ENCODE measurements at places on chromosomes 5 and 9.

- DNase-seq, result no peak
These were observed 103.1 kb upstream of the CYLC2 start for GRCh38 chr9:102892025-102892424.

DNA sequence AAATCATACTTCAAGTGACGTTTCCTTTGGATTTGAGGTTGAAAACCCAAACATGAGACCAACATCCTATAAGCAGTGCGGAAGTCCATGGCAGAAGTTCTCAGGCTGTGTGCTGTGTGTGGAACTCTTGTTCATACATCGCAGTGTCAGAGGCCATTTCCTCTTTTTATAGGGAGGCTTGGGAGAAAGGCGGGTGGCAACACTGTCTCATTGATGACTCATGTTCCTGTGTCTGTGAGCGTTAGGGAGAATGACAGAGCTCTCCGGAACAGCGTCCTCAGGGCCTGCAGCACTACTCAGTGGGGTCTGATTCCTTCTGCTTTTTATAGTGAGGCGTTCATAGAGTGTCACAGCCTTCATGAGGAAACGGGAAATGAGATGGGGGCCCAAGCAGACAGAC lies 98.8 kb upstream of the BASP1 start:
- no peak for DNase-seq

DNA sequence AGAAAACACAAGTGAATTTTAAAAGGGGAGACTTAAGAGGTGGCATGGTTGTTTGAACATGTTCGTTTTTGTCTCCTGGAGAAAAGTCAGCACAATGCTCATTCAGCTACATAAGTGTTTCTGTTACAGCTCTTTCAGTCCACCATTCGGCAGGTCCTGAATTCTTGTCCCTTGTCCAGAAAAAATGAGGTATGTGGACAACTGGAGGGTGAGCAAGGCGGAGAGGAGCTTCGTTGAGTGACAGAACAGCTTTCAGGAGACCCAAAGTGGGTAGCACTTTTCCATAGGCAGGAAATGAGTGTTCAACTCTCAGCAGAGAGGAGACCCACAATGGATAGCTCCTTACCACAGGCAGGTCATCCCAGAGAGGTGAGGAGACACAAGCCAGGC lies 4.9 kb downstream of the PDCD1LG2 start:
- DNase-seq, result no peak

DNA sequence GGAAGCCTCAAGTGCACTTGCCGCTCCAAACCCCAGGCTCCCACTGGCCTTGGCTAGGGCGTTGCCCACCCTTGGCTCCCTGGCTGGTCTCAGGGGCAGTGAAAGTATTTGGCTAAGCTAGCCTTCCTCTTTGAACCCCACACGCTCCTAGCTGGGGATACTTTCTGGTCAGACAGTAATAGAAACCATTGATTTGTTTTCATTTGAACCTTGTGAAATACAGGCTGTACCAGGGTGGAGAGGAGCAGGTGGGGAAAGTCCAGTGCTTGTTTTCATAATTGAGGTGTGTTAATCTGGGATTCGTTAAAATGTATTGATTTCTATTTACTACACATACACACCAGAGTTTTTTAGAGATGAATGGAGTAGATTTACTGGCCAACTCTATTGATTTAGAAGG lies 45.9 kb upstream of the TRMT10B start:
- no peak for DNase-seq

DNA sequence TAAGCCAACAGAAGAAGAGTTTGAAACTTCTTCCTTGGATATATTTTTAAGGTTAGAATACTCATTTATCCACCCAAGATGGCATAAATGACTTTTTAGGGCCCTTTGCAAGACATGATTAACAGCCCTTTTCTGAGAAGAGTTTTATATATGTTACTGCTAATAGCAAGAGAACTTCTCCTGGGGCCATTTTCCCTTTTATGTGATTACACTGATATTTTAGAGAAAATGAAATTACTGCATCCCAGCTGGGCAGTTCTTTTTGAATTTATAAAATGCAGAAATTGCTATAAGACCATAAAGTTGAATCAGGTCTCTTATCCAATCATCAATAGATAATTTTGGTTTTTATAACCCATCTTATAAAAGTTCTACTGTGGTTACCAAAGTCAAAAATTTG lies 161.3 kb upstream of the RFX3 start:
- DNase-seq, result no peak

DNA sequence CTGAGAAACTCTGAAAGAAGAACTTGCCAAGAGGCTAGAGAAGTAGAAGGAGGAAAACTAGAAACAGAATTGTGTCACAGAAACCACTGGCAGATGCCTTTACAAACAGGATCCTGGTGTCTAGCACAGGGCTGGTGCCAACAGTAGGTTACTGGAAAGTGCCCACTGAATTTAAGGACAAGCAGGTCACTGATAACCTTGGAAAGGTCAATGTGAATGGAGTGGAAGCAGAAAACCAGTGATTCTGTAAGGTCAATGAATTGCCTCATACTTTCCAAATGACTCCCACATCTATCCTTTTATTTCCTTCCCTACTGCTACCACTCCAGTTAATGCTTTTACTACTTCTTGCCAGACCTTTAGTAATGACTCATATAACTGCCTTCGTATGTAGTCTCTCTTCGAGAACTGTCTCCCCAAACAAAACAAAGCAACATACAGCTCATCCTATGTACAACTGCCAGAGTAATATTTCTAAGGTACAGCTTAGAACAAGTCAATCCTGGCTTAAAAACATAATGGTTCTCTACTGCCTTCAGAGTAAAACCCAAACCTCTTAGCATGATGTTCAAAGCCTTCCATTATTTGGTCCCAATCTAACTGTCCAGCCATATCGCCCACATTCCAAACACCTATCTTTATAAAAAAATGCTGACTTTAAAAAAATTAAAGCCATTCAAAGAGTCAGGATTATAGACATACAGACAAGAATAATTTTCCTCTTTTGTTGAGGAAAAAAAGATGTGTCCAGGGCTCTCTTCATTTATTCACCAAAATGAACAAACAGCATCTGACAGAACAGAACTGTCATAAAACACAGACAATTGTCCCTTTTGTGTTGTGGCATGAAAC lies 52.5 kb downstream of the NR3C1 start:
- DNase-seq, result no peak

DNA sequence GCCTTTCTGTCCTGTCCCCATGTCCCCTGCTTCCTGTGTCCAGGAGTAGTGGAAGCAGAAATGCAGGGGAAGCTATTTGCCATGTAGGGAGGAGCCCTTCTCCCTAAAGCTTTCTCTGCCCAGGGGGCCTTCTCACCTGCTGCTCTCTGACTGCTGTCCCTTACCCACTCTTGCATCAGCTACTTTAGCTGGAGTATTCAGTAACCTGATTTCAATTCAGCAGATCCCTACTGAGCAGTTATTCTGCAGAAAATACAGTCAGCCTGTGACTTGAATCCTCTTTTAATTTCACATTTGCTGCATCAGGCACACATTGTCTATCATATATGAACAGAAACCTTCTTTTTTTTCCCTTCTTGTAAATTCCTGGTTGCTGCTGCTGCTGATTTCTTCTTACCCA lies 90.4 kb downstream of the MVB12B start:
- DNase-seq, result no peak

DNA sequence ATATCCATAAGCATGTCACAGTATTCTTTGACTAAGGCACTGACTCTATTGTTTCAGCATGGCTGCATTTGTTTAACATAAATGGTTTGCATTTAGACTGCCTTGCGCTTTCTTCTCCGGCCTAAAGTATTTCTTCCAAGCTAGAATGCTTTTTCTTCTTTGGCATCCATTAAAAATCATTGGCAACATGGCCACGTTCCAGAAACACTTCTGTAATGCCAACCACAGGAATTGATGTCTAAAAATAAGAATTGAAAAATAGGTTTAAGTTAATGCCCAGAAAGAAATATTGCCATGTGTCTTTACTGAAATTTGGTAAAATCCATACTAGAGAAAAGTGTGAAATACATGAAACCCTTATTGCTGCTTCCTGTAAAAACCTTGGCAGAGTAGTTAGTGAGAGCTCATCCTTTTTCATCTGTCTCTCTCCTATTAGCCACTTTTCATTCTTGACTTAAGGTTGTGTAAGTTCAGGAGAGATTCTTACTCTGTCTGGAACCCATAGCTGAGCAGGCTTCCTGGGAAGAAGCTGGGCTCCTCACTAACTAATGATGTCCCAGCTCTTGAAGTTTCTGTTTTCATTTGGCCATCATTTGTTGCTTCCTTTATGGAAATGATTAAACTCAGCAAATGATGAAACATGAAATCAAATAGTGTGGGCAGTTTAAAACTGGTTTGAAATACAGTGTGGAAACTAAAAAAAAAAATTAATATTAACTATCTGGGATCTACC lies 58.2 kb upstream of the RPS23 start:
- DNase-seq, result no peak

- DNase-seq, result no peak
These were observed 92.9 kb upstream of the IER5L start for GRCh38 chr9:129270903-129271431.

DNA sequence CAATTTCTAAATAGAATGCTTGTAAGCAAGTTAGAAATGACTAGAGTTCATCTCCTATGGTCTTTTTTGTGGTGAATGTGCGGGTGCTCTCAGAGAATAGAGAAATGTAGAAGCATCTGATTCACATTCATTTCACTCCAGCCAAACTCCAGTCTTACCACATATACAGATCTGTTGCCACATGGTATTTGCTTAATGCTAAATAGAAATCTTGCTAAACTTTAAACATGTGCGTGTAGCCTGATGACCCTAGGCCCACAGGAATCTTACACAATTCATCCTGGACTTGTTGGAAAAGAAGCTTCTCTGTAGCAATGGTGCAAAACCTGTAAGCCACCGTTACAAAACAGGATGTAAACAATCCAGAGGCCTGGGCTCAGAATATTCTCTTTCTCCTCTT lies 135.2 kb downstream of the PCSK1 start:
- no peak for DNase-seq

DNA sequence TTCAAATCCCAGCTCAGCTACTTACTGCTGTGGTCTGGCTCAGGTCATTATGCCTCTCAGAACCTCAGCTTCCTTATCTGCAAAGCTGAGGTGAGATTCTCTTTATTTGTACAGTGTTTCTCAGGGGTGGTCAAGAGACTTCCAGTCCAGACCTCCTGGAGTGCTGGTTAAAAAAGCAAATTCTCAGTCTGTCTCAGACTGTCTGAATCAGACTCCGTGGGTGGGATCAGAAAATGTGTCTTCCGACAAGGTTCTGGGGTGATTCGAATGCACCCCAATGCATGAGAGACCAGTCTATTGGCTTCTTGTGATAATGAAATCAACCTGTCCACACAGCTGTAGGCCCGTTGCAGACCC lies 137.7 kb upstream of the SMIM23 start:
- no peak for DNase-seq

DNA sequence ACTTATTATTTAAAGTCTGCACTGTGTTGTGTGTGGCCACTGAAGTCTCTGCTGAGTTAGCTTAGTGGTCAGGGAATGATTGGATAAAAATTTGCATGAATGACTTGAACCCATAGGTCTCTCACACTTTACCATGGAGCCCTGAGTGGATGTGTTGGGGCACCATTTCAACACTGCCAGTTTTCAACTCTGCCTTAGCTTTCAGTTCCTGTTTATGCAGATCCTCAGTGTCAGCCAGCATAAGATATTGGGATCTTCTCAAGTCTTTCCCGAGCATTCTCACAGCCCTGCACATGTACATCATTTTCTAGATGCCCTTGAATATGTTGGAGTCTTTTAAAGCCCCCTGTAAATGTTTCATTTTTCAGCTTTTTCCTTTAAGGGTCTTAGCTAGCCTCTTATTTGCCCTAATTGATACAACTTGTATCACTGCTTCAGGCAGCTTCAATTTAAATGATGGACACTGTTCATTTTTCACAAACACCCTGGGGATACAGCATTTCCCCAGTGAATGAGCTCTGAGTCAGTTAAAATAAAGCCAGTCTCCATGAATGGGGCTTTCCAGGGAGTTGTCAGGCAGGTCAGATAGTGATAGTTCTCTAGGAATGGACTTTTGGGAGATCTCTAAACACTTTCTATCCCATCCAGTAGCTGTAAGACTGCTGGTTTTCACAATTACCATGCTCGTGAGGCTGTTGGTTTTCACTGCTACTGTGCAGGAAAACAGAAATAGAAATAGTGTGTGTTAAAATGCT lies 211.9 kb upstream of the PAPPA start:
- DNase-seq, result no peak
